Stimulated activated CD8-positive, alpha-beta memory T cell treated with anti-CD3 and anti-CD28 coated beads, Interleukin-7, amount 100 ng/mL, for 1 hour (primary cell): ENCODE measurements at places on chromosomes 3 and 15.

- no peak for DNase-seq
These were observed 57.9 kb downstream of the B3GNT5 start for GRCh38 chr3:183310936-183311335.

- no peak for DNase-seq
These were observed 3.5 kb downstream of the TEX55 start for GRCh38 chr3:119149484-119149883.

DNA sequence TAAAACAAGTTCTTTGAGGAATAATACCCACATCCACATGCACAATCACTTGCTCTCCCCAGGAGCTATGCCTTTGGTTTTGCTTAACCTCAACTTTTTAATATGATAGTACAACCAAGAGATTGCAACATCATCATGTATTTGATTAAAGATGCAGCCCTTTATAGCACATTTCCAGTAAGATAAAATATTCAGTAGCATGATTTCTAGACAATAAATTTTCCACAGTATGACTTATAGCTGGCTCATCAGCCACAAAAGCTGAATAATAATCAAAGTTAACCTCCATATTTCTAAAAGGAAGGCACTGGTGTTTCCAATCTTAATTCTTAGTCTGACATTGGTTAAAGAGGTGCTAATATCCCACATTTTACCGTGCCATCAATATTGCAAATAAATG lies 622.5 kb downstream of the TBL1XR1 start:
- DNase-seq, result no peak

DNA sequence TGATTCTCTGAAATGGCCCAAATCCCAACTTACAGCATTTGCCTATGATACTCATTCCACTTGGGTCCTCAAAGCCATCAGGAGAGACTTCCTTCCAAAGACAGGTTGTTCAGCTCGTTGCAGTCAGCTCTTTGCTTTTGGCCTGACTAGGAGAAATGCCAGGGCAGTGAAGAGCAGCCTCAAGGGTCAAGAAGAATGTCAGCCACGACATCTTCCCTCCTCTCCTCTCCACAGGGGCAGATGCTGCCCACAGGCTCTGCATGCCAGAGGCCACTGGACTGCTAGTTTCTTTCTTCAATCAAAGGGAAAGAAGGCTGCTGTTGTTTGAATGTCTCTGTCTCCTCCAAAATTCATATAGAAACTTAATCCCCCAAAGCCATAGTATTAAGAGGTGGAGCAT lies 201.7 kb upstream of the PFN2 start:
- DNase-seq, result no peak

DNA sequence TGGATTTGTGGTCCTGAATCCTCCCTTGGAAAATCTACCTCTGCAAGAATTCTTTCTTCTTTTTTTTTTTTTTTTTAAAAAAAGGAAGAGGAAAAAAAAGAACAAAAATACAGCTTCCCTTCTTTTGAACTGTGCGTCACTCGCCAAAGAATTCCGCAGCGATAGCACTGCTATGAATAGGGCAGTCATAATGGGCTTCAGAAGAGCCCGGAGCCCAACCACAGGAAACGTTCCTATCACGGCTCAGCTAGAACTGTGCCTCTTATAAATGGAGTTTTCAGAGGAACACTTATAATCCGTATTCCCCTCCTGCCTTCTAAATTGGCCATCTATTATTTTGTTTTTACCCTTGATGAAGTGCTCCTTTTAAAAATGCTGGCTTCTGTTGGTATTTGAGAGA lies 227.7 kb downstream of the ADAMTS17 start:
- no peak for DNase-seq

DNA sequence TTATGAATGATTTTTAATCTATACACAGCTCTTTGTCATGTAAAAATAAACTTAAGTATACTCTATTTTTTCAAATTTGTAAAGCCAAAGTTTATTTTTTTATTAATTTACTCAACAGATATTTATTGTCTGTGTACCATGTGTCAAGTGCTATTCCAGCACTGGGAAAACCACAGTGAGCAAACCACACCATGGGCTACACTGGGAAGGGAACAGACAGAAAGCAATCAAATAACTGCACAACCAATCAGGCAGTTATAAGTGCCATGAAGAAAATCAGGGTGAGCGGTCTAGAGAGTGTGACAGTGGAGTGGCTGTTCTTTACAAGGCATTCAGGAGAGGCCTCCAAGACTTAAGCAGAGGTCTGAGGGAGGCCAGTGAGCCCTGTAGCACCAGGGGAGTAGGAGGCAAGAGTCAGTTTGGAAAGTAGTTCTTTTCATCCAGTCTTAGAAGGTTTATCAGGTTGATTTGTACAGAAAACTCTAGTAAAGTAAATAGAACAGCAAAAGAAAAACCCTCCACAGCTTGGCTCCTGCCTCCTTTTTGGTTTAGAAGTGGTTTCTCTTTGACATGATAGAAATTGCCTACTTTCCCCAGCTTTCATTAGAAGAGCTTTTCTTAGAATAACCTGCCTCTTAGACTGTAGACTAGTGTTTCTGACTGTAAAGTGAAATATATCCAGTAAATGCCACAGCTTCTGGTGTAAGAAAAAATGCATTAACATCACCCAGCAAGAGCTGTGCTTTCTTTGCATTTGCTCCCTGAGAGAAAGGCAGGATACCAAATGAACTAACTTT lies 13.7 kb downstream of the EIF2AK4 start:
- DNase-seq, result no peak

DNA sequence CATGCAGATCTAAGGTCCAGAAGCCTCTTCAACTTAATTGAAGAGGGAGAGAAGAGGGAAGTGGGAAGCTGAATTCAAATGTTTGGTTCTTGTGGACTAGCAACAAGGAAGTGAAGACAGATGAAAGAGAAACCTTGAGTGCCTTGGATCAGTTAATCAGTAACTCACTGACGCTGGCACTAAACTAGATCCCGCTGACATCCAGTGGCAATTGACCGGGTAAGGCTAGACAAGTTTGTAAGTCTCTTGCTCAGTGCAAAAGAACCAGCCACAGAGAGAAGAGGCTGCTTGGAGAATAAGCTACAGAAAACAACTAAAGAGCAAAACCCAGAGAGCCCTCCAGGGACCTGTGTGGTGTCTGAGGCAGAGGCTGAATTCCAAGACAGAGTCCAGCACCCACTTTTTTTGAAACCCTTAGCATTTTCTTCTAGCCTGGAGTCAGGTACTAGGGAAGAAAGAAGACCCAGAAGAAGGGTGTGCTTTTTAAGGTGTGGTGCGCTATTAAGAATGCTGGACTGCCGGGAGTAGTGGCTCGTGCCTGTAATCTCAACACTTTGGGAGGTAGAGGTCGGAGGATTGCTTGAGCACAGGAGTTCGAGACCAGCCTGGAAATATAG lies 6.9 kb downstream of the PLCH1 start:
- no peak for DNase-seq

DNA sequence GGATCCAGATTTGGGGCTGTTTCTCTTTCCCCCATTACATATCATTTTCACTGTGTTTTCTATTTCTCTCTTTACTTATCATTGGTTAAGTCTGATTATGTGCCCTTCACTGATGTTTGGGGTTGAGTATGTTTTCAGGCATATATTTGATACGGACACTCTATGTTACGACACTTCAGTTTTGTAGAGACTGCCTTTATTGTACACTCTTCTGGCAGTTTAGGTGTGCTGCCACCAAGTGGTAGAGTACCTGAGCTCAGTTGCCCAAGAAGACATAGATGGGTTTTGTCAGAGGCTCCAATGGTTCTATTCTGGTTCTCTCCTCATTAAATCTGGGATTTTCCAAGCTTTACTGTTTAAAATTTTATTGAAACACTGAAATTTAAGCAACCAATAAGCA lies 255.0 kb upstream of the ROPN1 start:
- no peak for DNase-seq

- DNase-seq, result no peak
These were observed 514.0 kb downstream of the OCA2 start for GRCh38 chr15:27585041-27585640.

- no peak for DNase-seq
These were observed 164.3 kb downstream of the LRRK1 start for GRCh38 chr15:101083336-101084045.

GRCh38 chr3:126133606-126134005 lies 46.8 kb downstream of the ALDH1L1 start:
- DNase-seq, result no peak

DNA sequence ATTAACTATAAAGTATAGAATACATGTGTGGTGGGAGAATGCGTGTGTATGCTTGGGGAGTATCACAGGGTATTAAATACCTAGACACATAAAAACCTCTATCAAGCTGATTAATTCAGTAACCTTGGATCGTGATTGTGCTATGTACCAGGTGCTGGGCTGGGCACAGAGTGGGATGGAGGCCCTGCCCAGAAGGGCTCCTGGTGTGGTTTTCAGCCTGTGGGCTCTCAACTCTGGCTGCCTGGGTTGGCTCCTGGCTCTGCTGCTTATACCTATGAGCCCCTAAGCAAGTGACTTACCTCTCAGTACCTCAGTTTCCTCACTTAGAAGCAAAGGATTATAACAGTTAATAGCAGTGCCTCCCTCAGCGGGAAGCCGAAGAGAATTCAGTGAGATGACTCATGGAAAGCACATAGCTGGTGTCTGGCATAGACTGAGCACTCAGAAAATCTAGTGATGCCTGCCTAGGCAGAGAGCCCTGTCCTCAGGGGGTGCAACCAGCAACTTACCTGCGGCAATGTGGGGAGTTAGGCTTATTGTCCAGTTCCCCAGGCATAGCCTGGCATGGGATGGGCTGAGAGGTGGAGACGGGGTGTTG lies 90.6 kb upstream of the MYZAP start:
- no peak for DNase-seq

GRCh38 chr3:54917174-54917573 lies 10.7 kb downstream of the LRTM1 start:
- no peak for DNase-seq

DNA sequence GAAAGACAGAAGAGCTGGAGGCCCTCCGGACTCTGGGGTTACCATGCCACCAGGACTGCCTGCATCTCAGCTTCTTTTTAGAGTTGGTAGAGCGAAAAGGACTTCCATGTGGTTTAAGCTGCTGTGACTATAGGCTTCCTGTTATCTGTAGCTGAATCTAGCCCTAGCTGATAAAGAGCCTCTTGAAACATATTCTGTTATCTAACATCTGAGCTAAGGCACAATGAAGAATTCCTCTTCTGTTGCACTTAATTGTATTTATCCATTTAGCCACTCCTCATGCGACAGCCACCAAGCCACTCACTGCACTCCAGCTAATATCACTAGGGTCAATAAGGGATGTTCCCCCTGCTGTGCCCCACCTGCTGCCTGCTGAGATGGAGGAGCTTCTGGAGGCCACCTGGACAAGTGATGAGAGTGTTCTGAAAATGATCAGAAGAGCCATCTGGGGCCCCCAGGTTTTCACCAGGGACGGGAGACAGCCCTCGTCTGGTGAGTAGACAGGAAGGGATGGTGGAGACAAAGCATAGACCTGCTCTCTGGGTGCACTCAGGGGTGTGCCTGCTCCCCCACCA lies 94.6 kb upstream of the PLXNA1 start:
- DNase-seq, result no peak

DNA sequence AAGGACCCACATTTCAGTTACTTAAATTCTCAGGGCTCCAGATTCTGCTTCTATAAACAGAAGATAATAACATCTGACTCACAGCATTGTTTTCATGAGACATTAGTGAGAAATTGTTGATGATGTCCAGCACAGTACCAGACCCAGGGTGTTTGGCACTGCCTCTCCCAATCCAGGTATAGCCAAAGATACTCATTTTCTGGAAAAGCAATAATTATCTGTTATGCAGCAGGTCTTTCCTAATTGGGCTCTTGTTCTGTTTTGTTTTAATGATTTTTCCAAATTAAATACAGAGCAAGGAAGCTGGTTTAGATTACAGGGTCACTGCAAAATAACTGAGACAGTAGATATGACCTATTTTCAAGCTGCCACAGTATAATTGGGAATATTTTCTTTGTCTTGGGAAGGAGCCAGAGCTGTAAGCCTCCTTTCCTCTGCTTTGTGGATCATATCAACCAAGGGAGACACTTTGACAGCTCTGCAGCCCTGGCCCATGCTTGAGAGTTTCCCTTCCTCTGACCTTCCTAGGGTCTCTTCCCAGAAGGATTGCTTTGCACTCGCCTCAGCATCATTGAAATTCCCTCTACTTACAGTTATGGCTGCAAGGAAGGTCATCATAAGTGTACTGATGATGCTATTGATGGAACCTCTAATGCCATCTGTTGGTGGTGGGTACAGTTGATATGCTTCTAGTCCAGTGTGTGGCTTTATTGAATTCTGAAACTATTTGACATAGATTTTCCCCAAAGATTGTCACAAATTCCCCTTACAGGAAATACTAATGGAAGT lies 522.4 kb upstream of the ADAMTS9 start:
- DNase-seq, result no peak

GRCh38 chr3:172465281-172465680 lies 17.0 kb upstream of the GHSR start:
- DNase-seq, result no peak

DNA sequence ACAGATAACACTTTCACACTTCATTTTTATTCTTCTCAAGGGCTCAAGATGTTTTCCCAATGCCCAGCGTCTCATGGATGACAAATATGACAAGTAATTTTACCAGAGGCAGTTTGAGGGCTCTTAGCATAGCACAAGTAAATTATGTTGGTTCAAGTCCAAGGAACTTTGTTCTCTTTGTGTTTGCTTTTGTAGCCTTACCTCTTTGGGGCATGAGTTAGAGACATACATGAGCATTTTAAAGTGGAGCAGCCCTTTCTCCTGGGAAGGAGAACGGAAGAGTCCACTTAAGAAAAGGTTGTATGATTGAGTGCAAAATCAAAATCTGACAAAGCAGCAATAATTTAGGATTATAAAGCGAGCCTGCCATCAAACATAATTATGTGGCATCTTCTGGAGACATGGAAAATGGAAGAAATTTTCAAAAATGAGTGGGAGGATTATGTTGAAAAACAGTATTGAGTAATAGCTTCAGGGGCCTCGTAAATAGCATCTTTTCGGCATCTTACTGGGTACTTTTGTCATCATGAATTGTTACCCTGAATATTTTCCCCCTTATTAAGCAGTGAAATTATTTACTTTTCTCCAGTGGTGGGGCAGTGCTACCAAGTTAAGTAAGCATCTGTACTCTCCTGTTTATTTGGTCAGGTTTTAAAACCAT lies 65.9 kb downstream of the PGPEP1L start:
- no peak for DNase-seq

DNA sequence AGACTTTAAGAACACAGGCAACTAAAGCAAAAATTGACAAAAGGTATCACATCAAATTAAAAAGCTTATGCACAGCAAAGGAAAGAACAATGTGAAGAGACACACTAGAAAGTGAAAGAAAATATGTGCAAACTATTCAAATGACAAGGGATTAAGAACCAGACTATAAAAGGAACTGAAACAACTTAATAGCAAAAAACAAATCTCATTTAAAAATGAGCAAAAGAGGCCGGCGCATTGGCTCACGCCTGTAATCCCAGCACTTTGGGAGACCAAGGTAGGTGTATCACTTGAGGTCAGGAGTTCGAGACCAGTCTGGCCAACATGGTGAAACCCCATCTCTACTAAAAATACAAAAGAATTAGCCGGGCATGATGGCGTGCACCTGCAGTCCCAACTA lies 14.4 kb downstream of the NGLY1 start:
- no peak for DNase-seq

DNA sequence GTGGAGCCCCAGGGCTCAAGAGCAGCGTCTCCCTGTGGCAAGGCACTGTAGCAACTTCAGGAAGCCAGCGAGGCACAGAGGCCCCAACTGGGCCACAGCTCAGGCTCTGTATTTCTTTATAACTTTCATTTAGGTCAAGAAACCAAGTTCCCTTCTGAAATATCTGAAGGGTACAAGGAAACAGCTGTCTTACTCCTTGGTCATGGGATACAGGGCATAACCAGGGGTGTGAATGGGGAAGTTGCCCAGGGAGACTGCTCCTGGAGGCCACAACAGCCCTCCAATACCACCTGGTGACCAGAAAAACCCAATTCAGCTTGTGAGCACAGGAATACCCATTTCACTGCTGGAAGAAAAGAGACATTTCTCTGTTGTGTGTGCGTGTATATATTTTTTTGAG lies 13.3 kb upstream of the SPTBN5 start:
- no peak for DNase-seq
